Astrocyte (in vitro differentiated cells and primary cell): ENCODE measurements at places on chromosomes 1 and 21.

DNA sequence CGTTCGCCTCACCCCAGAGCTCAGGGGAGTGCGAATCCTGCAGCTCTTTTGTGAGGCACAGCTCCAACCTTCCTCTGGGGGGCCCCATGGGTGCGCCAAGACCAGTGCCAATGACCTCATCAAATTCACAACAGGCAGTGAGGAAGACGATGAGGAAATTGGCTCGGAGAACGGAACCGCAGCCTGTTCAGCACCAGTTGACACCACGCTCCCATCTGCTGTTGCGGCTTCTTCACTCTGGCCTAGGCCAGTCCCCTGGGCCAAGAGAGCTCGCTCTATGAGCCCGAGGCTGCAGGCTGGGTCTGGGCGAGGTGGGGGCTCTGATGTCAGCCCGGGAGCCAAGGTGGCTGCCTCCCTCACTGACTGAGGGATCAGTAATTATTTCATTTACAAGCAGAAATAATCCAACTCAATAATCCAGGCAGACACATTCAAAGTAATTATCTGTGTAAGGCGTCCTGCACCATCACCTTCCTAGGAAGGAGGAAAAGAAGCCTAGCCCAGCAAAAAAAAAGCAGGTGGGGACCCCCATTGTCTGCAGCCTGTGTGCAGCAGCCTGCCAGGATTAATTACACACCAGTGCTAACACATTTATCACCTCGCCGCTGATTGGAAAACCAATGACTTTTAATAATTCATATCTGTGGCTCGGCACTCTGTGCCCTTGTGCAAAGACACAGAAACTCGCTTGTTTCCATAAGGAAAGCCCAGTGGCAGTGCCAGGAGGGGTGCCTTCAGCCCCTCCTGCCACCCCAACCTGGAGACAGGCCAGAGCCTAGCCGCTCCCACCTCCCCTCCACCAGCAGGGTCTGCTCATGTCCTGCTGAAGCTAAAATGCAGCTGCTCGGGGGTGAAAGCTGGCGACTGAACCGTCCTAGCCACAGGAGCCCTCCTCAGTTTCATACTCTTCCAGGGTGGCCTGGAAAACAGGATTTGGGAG is 1.9 kb downstream of the PLEKHA6 start:
- no peak for DNase-seq

- DNase-seq, result no peak
Measured at GRCh38 chr1:167630568-167631385, 745 bp downstream of the RCSD1 start.

DNA sequence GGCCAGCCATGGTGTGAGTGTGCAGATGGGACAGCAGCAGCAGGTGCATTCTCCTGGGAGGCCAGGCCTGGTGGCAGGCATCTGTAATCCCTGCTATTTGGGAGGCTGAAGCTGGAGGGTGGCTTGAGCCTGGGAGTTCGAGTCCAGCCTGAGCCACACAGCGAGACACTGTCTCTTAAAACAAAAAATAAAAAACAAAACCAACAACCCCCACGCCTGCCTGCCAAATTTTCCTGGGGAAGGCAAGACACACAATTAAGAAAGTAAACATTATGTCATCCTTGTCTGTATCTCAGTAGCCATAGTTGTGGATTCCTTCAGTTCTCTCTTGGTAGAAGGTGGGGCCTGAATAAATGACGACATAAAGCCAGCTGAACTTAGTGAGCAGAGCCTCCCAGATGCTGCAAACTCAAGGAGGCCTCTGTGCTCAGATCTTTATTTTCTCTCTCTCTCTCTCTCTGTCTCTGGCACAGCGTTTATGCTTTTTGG is 57.6 kb upstream of the CD34 start:
- no peak for DNase-seq

DNA sequence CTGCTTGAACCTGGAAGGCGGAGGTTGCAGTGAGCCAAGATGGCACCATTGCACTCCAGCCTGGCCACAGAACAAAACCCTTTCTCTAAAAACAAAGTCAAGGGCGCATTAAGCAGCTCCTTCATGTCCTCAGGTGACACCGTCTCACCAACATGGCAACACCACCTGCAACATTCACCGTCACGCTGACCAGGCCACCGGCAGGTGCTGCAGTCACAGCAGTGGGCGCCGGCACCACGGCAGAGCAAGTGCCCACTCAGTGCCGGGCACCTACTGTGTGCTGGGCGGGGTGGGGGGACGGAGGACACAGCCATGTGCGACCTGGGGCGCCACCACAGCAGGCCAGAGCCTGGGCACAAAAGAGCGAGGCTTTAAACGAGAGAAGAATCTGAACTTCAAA is 12.1 kb downstream of the ATAD3B start:
- no peak for DNase-seq

- DNase-seq, result no peak
Measured at GRCh38 chr1:151620286-151620685, 8.4 kb downstream of the SNX27 start.

DNA sequence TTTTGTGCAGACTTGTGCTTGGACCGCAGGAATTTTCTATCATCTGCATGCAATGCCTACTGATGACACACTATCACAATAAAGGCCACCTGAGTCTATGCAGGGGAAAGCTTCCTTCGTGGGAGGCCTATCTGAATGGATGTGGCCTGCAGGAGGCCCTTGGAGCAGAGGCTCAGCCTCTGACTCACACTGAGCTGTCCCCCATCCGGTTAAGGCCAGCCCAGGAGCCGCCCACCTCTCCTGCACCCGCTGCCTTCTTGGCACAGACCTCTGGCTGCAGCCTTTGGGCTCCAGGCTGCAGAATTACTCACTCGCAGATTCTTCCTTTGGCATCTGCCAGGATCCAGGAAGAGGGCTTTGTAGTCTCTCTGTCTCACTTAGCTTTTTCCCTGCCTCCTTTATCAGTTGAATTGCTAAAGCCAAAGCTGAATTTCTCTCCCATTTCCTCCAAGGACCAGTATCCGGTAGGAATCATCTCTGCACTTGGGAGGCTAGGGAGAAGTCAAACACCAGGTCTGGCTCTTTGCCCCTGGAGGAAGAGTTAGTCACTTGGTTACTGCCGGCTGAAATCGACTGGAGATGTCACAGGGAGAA is 65.1 kb upstream of the JUN start:
- DNase-seq, result peak; percentile 99

DNA sequence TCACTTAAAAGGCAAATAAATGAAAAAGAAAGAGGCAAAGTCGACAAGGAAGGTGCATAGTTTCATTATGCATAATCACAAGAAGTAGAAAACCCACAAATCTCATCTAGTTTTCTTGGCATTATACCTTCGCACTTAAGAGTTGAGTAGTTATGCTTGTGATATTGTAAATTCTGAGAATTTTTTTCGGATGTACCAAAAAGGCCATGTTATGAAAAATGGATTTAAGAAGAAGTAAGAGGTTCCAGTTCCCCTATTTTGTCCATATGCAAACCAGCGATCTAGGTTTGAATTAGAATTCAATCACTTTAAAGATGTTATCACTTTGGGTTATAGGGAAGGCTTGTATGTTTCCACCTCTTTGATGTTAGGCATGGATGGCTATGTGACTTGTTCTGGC is 7.9 kb upstream of the ERICH3 start:
- no peak for DNase-seq

DNA sequence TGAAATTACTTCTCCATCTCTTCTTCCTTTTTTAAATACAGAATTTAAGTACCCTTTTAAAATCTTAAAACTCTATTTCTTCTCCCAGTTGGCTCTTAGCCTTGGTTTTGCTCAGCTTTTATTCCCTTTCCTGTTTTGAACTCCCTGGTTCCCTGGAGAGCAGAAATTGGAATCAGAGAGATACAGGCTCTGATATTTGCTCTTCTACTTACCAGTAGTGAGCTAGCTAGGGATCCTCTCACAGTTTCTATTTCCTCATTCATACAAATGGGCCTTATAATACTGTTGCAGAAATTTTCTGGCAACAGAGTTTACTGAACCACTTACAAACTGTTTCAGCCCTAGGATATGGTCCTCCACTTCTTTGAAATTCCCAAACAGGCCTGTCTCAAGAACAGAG is 606.3 kb downstream of the NUF2 start:
- DNase-seq, result no peak

- no peak for DNase-seq
Measured at GRCh38 chr1:4468386-4468785, 186.0 kb upstream of the AJAP1 start.
